ENCODE measurements at places on chromosomes 6 and 20.

DNA sequence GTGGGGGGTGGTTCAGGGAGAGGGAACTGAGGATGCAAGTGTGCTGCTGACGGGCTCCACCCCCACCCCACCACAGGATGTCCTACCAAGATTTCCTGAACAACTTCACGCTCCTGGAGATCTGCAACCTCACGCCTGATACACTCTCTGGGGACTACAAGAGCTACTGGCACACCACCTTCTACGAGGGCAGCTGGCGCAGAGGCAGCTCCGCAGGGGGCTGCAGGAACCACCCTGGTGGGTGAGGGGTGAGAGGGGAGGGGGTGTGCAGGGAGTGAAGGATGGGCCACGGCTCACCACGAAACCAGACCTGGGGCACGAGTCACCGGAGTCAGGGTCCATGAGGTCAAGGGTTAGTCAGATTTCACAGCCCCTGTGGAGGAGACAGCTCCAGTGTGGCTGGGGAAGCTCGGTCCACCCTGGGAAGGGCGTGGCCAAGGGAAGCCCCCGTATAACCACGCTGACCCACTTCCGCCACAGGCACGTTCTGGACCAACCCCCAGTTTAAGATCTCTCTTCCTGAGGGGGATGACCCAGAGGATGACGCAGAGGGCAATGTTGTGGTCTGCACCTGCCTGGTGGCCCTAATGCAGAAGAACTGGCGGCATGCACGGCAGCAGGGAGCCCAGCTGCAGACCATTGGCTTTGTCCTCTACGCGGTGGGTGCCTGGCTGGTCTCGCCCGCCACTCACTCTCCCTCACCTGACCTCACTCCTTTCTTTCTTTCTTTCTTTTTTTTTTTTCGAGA lies 18.3 kb downstream of the CAPN11 start:
- peak; percentile 61 for DNase-seq

DNA sequence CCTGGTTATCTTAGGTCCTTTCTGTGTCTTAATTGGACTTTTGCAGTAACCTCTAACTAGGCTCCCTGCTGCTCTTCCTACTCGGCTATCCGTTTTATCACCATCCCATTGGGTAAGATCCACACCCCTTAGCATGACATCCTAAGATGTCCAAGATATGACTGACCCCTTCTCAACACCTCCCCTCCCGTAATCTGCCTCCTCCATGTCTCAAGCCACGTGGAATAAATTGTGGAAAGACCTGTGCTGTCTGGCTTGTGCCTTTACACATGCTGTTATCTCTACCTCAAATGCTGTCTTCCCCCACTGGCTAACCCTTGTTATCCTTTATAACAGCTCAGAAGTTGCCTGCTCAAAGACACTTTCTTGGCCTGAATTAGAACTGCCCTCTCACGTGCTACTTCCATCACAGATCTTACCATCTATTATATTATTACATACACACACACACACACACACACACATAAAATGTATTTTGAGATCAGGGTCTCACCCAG lies 26.5 kb downstream of the EIF2S2 start:
- DNase-seq = no peak

- DNase-seq = no peak
Observed at GRCh38 chr6:36998723-36999038, 6.8 kb upstream of the FGD2 start.

DNA sequence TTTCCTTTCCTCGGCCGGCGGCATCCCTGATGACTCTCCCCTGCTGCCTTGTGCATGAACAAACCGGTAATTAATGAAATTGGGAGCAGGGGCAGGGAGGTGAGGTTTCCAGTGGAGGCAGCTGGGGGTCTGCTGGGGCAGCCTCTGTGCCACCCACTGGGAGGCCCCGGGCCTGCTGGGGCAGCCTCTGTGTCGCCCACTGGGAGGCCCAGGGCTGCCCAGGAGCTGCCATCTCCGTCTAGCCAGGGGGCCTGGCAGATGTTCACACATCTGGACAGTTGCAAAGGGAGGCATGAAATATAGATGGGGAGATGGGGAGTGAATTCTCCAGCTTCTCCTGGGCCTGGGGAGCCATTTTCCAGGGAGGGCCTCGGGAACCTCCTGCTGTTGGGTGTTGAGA lies 33.8 kb downstream of the TOX2 start:
- no peak for DNase-seq

GRCh38 chr6:72553531-72554511 lies 68.0 kb upstream of the KCNQ5 start:
- DNase-seq = no peak

DNA sequence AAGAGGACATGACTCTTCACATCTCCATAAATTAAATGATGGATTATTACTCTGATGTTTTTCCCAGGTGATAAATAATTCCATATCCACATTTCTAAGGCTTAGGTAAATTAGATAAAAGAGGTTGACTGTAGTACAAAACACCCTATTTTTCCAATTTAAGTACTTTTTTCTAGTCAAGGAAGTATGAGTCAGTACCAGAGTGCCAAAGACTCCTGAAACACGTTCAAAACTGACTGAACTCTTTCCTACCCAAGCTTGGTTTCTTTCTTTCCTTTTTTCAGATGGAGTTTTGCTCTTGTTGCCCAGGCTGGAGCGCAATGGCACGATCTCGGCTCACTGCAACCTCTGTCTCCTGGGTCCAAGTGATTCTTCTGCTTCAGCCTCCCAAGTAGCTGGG lies 85.0 kb downstream of the DOK5 start:
- DNase-seq = no peak

DNA sequence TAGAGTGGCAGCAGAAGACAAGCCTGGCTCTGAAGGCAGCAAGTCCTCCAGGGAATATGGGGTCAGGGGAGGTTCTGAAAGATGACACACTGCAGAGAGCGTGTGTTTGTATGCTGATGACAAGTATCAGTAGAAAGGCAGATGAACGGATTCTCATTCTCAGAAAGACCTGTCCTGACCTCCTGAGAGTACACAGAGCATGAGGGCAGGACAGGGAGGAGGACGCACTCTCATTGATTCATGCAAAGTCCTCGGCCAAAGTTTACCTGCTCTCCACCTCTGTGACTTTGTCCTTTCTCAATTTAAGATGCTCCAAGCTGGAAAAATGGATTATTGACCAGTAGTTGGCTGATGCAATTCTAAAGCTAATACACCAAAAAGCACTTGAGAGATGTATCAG lies 156.7 kb downstream of the LPA start:
- DNase-seq = no peak

DNA sequence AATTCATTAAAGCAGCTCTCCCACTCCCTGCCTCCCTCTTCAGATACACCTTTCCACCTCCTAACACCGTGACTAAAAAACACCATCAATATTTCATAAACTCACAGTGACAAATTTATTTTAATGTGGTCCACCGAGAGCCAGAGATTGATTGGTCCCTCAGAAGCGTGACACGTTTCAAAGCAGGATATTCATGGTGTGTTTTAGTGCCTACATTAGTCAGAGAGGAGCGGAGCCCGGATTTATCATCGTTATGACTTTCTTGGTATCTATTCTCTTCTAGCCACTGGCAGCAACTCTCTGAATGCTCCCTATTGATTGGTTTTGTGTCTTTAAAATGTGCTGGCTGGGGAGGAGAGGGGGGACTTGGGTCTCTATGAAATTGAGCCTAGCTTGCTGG lies 265.3 kb downstream of the DHX35 start:
- no peak for DNase-seq

- DNase-seq = no peak
Observed at GRCh38 chr6:10479939-10480700, 41.0 kb upstream of the GCNT2 start.

GRCh38 chr20:63163596-63164483 lies 52.1 kb downstream of the YTHDF1 start:
- DNase-seq = no peak

DNA sequence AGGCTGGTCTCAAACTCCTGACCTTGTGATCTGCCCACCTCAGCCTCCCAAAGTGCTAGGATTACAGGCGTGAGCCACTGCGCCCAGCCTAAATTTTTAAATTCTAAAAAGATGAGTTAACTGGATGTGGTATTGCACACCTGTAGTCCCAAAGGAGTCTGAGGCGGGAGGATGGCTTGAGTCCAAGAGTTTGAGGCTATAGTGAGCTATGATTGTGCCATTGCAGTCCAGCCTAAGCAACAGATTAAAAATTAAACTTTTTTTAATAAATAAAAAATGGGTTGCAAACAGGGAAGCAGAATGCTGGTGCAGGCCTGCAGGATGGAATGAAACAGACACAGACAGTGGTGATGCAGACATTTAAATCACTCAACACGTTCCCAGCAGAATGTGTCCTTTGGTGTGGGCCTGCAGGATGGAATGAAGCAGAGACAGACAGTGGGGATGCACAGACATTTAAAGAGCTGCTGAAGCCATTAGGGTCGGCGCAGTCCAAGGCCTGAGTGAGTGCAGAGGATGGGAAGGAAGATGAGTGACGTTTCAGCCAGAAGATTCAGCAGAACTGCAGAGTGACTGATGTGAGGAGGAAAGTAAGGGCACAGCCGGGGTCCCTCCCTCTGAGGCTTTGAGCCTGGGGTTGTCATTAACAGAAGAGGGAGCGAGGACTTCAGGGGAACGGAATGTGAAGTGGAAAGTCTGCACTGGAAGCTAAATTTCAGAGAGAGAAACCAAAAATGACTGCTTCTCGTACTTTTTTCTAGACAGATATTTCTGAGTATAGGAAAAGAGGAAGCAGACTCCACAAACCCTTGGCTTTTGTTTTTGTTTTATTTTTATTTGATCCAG lies 117.5 kb downstream of the RIN2 start:
- DNase-seq = no peak

- no peak for DNase-seq
Observed at GRCh38 chr6:157107915-157108651, 215.2 kb downstream of the TMEM242 start.

DNA sequence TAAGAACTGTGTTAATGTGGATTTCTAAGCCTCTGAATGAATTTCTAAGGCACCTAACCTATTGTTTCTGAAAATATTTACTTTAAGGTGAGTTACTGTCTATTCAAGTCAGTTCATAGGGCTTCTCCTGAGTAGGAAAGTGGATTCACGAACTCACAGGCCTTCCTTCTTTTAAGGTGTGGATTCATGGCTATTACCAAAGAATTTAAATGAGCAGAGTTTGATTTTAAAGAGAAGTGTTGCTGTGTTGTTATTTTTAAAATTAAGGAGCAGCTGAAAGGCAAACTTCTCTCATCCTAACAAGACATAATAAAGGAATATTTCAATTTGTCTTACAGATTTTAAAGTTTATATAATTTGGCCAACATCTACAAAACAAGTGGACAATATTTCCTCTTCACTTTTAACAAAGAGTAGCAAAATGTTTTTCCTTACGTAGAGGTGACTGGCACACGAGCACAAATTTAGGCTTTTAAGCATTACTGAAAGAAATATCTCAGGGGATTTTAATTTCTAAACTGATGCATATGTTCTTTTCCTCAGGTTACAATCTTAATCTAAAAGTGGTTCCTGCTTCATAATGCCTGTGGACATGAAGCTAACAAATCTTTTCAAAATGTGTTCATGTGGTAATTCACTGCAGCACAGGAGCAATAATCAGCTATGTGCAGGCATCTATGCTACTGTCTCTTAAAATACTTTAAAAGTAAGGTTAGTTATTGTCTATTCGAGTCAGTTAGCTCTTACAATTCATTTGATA lies 602 bp upstream of the TSPYL4 start:
- no peak for DNase-seq

GRCh38 chr6:628766-629165 lies 28.1 kb downstream of the HUS1B start:
- DNase-seq = no peak

DNA sequence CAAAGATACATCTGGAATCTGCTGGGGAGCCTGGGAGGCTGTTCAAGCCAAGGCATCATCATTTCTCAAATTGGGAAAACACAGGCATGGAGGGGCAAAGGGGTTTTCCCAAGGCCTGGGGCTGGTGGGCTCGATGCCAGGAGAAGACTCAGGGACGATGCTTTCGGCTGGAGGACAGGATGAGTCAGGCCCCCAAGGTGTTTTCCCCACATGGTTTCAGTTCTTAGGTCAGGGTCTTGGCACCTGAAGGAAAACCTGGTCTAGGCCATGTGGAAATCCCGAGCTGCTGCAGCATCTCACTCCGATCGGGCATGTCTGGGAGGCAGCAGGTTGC lies 348.1 kb downstream of the CDC5L start:
- no peak for DNase-seq

- no peak for DNase-seq
Observed at GRCh38 chr6:155274106-155274505, 10.3 kb downstream of the CLDN20 start.

DNA sequence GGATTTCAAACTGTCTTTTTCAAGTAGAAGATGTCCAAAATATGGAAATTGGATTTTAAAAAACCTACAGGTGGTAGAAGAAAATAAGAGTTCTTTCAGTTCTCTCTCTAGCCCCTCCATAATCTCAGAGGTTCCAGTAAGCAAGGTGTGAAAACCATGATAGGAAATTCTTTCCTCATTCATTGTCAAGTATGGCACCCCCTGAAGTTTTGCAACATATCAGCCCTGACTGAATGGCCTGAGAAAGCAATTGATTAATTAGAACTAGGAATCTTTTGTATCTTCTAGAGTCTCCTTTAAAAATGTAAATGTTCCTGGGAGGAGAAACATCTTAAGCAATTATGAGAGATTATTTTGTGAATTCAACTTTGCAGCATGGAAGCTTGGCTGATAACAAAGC lies 198.7 kb upstream of the STXBP5 start:
- DNase-seq = no peak

DNA sequence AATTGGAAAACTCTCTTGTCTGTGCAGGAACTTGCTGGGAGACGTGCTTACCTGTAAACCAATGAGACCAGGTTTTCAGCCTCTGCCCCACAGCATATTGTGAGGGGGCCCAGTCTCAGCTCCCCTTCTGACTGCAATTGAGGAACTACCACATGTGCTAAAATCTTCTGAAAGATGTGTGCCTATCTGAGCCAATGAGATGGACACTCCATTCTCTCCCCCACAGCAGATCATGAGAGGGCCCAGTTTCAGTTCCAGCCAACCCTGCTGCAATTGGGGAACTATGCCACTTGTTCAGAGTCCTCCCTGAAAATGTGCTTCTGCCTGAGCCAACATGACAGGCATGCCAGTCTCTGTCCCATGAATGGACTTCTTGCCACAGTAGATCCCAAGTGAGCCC lies 20.9 kb upstream of the PI3 start:
- peak; percentile 26 for DNase-seq

DNA sequence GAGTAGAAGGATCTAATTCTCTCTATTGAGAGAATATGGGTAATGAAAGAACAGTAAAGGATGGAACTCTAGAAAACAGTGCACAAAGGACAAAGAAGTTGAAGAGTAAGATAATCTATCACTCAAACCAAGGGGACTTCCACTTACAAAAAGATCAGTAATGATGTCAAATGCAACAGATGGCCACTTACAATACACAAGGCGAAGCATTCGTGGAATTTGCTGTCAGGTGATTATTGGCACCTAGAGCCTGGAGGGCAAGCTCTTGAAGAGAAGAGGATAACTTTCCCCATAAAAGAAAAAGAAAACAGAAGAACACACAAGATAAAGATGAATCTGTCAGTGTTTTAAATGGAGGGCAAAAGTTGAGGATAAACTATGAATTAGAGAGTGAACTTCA lies 256.0 kb upstream of the TCF21 start:
- DNase-seq = no peak

GRCh38 chr6:105746130-105746505 lies 340.0 kb upstream of the PRDM1 start:
- DNase-seq = no peak

- DNase-seq = no peak
Observed at GRCh38 chr6:170038708-170039107, 252.2 kb downstream of the DLL1 start.
